ENCODE measurements at places on chromosomes 16 and 17.

DNA sequence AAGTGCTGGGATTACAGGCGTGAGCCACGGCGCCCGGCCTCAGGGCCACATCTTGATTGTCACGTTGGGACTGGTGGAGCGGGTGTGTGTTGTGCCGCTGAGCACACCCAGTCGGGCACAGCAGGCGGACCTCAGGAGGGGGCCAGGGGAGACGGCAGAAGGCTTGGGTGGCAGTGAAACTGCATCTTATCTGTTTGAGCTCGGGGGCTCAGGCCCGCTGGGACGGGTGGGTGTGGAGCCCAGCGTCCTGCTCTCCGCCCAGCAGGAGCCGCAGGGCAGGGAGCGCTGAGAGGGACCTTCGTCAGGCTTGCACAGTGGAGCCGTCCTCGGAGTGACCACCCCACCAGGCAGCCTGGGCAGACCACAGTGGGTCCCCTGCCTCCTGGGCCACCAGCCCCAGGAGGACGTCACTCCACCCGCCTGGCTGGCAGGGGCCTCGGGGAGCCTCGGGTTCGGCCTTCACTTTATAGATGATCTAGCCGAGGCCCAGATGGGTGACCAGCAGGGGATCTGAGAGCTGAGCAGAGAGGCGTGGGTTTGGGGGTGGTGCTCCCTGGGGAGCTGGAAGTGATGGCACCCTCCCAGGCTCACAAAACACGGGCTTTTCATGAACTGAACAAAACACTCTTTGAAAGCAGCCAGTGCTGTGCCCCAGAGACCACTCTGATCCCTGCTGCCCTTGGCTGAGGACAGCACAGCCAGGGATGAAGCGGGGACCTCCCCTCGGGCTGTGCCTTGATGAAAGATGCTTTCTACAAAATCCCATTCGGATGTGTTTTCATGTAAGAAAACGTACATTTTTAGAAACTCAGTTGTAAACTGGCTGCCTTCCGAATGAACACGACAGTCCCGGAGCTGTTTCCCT lies 181.1 kb downstream of the SEC14L1 start:
- DNase-seq: no peak

DNA sequence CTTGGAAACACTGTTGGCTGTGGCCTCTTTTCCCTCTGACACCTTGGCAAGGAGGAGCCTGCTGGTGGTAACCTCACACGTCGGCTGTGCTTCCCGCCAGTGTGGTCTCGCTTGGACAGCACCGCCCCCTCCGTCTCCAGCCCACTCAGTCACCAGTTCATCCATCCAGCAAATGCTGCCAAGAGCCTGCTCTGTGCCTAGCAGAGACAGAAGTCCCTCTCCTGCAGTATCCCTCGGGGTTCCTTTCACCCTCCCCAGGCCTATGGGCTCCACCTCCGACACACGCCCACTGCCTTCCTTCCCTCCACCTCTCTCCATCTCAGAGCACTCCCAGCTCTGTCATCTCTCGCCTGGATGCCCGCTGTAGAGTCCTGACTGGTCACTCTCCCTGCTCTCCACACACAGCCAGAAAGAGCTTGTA lies 12.3 kb downstream of the CACNG4 start:
- DNase-seq: no peak

DNA sequence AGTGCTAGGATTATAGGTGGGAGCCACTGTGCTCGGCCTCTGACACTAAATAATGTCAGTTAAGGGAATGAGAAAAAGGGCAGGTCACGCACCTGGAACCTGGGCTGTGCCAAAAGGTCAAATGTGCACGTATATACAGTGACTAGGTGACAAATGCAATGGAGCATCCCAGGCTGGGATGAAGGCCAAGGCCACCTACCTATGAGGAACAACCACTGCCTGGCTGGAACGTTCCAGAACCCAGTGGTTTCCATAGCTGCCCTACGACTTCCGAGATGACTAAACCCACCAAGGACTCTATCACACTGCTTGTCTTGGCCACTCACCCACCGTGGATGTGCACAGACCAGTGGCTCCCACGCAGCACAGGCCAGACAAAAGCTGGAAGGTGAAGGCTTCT lies 16.1 kb downstream of the ZNF500 start:
- no peak for DNase-seq

GRCh38 chr17:48373883-48374282 lies 56.1 kb downstream of the SKAP1 start:
- DNase-seq: no peak

DNA sequence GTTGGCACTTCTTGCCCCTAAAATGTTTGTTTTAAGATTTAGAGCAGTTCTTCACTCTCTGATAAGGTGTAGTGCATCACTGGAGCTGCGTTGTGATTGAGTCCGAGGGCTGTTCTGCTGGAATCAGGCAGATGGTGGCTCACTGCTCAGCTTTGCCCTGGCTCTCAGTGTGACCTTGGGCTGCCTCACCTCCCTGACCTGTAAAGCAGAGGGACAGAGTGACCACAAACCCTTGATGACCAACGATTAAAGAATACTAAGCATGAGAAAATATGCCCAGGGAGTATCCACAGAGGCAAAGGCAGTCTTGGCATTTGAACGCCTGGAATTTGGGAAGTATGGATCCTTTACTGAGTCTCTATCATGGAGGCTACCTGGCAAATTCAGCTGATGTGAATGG lies 18.1 kb downstream of the CMIP start:
- no peak for DNase-seq

DNA sequence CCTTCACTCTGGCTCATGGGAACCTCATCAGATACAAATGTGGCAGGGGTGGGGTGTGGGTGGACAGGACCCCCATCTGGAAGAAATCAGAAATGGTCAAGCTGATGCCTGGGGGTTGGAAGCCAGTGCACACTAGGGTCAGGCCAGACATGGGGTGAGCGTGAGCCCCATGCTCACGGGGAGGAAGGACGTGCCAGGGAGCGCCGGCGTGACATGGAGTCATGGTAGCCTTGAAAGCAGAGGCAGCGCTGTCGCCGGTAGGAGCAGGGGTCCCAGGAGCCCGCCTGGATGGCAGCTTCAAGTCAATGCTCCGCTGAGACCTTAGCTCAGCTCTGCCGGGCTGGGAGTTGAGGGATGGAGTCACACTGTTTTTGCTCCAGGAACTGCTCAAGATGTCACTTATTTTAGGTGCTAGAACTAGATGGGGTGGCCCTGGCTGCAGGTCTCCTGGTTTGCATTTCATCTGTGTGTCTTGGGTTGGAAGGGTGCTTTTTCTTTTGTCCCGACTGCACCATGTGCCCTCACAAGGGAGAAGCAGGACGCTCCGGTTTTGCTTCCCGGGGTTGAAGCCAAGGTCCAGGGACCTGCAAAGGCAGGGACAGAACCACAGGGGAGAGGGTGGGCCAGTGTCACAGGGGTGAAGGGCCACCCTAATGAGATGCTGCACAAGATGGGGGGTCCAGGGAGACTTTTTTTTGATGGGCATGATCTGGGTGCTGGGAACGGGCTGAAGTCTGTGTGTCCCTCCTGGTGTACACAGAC lies 51.4 kb downstream of the USP22 start:
- DNase-seq: no peak

All from stimulated activated CD4-positive, alpha-beta T cell treated with anti-CD3 and anti-CD28 coated beads, Interleukin-1b, Interleukin-23, amount 100 ng/mL, for 24 hours (primary cell).